ENCODE measurements at places on chromosomes 4 and X.

DNA sequence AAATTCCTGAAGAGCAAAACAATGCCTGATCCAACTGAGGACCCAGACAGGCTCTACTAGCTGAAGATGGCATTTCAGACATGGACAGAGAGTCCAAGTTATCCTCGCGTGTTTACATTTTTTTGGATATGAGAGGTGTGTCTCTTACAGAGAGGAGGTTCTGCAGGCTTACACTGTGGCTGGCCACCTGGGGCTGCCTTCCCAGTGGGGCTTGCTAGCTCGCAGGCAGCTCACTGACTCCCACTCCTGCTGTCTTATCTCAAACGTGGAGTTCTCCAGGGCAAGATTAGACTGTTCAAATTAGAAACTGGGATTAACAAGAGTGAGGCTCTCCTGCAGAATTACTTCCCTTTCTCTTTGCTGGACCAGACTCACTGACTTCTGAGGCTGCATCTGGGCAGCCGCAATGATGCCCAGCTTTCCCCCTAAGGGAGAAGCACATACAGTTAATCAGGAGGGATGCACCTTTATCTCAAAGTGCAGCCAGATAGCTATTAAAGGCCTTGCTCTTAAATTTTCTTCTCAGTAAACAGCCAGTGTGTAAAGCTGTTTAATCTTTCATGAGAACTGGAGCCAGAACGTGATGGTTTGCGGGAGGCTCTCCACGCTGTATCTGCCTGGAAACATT, 123.0 kb downstream of the ENPP6 start:
- no peak for DNase-seq

GRCh38 chrX:72273718-72274117, 3.3 kb downstream of the RPS4X start:
- DNase-seq = no peak

DNA sequence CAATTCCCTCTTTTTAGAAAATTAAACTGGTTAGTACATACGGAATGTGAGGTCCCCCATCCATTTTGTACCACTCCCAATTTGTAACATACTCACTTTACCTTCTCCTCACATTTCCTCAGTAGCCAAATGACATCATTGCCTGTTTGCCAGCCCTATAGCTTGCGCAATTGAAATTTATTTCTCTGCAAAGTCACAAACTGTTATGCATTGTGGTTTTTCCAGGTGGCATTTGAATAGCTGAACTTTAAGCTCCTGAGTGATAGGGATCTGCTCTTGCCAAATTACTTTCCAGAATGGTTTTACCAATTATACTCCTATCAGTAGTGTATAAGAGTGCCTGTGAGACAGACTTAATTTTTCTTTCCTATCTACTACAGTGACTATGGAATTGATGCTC, 7.7 kb downstream of the COL4A5 start:
- no peak for DNase-seq

DNA sequence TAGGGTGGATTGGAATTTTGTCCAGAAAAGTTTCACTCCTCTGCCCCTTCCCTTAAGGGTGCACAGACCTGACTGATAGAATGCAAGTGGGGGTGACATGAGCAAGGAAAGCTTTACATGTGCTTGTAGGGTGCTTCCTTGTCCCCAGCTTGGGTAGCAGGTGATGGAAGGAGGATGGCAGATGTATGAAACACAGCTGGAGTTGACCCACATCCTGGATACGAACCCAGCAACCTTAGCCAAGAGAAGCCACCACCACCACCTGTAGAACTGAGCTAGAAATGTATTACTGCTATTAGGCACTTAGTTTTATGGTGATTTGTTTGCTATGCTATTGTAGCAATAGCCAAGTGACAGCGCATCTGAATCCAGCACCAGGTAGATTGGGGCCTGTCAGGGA, 227.4 kb downstream of the HS3ST1 start:
- DNase-seq = no peak

- DNase-seq = no peak
These were observed 1513.0 kb downstream of the STIM2 start for GRCh38 chr4:28373601-28374000.

- DNase-seq = no peak
These were observed 1982.5 kb downstream of the ARAP2 start for GRCh38 chr4:34261799-34262314.

GRCh38 chrX:148540671-148541583, 40.5 kb downstream of the AFF2 start:
- no peak for DNase-seq

DNA sequence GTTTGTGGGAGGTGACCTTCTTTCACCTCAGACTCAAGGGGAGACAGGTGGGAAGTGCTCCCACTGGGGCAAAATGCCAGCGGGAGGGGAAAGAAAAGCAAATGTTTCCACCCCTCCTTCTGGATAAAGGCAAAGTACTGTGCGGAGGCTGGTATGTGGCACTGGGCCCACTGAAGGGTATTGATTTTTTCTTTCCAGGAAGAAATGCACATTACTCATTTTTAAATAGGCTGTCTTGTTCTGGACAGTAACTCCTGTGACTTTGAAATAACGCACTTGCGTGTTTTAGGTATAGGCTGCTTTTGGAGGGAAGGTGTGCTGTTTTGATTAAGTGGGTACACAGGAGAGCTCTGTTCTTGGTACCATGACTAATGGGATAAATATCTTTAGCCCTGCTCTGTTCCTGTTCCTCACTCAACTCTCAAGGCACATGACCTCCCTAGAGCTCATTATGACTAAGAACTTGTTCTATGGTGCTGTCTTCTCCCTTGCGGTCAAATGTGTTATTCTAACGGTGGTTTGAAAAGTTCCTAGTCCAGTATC, 40.7 kb upstream of the MBTPS2 start:
- DNase-seq = no peak

GRCh38 chr4:5999356-5999755, 18.9 kb downstream of the C4orf50 start:
- no peak for DNase-seq

DNA sequence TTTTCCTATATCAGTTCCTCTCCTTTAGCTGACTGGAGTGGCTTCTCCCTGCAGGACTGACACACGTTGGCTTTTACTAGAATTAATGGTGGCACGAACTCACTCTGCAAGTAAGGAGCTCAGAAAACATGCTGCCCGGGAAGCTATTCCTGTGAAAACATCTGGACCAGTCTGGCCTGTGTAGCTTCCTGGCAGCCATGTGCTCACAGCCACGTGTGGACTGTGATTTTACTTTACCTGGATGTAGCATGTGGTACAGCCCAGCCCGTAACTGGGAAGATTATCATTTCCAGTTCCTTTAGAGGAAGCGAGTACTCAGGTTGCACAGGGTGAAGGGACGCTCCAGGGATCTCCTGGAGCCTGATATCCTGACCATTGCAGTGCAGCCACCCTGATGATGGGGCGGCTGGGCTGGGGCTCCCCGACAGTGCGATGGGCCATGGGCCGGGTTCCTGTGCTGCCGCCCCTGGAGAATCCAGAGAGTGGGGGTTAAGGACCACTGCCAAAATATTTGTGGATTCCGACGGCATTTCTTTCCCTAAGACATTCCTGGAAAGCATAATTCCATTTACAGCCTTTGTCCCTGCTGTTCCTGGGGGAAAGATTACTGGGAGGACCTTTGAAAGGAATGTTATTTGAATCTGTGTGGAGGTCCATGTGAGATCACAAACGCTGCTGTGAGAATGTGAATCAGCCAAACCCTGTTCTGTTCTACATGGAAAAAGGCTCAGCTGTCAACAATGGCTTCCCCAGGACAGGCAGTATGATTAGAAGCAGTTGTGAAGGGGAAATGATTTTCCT, 35.0 kb downstream of the PROM1 start:
- no peak for DNase-seq

DNA sequence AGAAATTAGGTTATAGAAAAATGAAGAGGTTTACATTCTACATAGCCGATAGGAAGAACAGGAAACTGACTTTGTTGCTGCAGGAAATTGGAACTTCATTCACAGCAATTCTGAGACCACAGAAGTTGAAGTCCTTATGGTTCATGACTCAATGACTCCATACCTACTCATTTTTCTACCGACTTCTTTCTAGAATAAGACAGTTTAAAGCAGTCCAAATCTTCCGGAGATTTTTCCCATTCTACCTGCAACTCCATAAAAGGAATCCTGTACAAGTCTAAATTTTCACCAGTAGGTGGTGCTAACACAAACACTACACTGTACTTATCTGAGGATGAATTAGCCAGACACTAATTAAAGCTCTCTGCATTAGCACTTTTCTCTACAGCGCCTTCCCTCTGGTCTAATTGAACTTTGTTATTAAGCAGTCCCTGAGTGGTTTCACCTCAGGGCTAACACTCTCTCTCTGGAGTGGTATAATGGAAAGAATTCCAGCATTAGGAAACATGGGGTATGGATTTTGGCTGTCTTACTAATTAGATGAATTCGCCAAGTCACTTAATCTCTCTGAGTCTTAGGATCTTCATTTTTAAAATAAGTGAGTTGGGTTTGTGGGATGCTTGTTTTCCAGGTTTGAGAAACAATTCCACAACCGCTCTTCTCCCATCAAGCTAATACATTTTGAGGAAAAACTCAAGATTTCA, 167.9 kb downstream of the SMIM20 start:
- DNase-seq = no peak

GRCh38 chr4:82753725-82754410, 44.7 kb downstream of the SCD5 start:
- DNase-seq = no peak

DNA sequence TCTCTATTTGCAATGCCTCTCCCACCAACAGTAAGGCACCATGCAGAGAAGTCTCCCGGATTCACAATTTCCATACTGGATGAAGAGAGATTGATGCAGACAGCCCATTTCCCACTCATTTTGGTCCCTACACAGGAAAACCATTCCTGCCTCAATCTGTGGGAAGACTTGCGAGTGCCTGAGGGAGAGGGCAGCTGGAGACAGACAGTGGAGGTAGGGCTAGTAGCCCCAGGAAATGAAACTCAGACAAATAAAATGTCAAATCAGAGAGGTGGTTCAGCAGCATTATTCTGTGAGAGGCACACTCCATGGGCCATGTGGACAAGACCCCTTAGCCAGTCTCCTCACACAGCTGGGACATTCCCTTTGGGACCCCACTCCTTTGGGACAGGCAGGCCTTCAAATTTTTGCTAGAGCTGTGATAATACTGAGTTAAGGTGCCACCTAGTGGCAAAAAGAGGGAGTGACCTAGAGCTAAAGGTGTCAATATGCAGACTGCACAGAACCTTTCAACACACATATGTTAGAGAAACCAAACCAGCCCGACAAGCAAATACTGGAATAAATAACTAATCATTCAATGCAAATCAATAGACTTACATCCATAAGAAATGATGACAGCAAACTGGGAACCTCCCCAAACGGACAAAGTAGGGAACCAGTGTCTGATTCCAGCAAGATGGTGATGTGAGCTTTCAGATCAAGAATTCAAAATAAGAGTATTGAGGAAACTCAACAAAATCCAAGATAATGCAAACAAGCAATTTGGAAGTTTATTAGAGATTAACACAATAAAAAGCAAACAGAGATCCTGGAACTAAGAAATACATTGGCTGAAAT, 1865.3 kb upstream of the AGA start:
- no peak for DNase-seq

- no peak for DNase-seq
These were observed 115.0 kb upstream of the PRDX4 start for GRCh38 chrX:23552303-23552702.

GRCh38 chrX:17635231-17635630, 102.1 kb upstream of the SCML1 start:
- no peak for DNase-seq

GRCh38 chr4:158410272-158410671, 111.4 kb upstream of the RXFP1 start:
- peak; percentile 13 for DNase-seq

DNA sequence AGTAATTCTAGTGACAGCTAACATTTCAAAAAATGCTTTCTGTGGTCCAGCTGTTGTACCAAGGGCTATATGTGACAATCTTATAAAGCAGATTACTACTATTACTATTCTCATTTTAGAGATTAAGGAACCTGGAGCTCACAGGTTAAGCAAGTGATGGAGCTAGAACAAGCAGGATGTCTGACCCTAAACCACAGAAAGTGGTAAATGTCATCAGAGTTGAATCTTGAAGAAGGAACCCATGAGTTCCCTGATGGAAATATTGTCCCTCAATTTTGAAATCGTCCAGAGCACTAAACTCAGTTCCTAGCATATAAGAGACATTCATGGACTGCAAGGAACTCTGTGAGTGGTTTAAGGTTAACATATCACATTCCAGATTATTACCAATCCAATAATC, 214.0 kb downstream of the APBB2 start:
- DNase-seq = no peak

DNA sequence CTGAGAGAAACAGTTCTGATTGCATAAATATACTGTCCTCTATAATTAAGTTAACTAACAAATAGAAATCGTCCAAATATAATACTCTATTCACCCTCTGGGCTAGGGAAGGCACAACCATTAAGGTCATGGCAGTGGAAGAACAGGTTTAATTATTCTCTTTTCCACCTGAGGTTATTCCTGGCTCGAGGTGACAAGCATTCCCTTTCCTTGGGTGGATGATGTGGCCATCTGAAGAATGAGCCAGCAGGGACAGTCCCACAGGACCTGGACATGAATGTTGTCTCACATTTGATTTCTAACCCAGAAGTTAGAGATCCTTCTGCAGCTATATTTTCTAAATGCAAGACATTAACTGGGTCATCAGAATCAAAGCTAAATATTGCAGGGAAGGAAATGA, 5.5 kb downstream of the IBSP start:
- no peak for DNase-seq
